ENCODE measurements at places on chromosomes 4 and X. TPM values are rescaled to one million over a fixed set of nuclear protein-coding genes. Genes with fewer than 3 reads are reported as not detected.
A peak's percentile ranks its signal among the peaks of the same experiment; 100 is the strongest.

The XAGE1B gene
- polyA plus RNA-seq, result 0.14 TPM

DNA sequence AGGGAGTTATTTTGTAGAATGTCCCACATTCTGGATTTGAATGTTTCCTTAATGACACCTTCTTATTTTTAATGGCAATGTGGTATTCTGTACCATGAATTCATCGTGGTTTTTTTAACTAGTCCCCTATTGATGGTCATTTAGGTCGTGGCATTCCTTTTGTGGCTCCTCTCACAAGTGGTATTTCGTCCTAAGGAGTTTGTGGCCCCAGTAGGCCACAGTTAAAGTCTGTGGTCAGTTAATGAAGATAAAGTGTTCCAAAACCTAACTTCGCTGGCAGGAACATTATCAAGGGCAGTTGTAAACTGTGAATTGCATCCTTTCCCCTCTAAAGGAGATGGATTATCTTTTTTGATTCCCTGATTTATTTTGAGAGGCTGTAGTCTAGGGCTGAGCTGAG is 133.2 kb downstream of the TMEM164 start:
- DNase-seq, result no peak

DNA sequence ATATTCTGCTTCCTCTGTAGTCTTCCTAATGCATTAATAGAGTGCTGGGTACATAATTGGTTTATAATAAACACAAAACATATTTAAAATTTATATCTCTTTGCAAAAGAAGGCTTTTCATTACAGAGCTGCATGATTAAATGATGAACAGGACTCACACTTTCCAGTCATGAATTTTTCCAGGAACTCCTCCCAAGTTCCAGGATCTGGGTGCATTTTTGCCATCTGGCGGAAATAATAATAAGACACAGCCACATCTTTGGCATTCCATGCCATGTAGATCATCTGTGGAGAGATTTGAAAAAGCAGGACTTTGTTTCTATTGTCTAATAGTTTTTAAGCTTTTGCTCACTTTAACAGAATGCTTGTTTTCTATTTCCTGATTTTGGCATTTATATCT is 40.2 kb upstream of the SULT1B1 start:
- DNase-seq, result no peak

GRCh38 chr4:151004222-151004621 is 10.9 kb downstream of the LRBA start:
- DNase-seq, result no peak

The FAM114A1 gene
- polyA plus RNA-seq, result 7.3 TPM

DNA sequence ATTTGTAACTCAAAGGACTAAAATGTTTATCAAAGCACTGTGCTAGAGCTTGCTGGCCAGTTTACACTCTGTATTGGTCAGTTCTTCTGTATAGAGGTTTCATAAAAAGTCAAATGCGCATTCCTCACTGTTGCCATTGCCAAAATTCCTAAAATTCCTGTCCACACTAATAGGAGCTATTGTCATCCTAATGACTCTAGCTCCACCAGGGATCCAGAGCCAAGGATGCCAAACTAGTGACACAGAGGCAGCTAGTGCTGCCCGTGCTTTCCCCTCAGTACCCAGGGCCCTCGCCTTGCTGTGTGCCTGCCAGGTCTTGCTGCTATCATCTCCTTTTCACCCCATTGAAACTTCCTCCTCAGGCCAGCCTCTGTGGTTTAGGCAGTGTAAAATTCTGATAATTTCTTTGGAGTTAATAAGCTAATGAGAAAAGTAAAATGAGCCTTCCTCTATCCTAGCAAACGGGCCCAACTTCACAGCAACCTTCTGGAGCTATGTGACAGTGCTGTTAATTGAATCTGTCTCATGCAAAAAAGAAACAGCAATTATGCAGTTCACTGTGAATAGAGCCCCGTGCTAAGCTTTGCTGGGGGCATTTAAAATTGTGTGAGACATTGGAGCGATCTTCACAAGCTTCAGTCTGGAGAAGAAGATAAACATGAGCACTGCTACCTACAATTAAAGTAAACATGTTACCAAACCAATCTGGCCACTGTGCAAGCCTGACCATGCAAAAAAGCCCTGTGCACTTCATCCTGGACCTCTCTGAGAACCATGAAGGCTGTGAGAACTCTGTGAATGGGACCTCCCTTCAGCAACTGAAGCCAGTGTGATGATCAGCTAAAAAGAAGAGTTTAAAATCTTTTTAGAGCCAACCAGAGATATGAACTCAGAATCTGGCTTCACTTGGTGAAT is 43.1 kb upstream of the FGF2 start:
- DNase-seq, result no peak

The PWWP3B gene
- polyA plus RNA-seq, result 0.07 TPM

DNA sequence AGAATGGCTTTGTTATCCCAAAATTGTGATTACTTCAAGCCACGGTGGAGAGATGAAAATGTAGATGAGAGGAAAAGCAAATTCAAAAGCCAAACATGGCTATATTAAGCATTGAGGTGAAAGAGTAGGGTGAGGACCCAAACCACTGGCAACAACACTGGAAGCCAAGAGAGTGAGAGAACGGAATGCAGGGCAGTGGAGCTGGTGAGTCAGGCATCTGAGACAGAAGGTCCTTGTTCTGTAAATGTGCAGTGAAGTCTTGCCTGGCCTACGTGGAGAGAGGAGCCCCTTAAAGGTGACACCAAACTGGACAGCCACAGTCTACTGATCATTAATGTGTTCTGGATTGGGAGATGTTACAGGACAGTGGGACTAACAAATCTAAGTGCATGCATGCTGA is 22.8 kb upstream of the SEC24B start:
- DNase-seq, result no peak

The MAGEA11 gene
- 0.50 TPM for polyA plus RNA-seq

DNA sequence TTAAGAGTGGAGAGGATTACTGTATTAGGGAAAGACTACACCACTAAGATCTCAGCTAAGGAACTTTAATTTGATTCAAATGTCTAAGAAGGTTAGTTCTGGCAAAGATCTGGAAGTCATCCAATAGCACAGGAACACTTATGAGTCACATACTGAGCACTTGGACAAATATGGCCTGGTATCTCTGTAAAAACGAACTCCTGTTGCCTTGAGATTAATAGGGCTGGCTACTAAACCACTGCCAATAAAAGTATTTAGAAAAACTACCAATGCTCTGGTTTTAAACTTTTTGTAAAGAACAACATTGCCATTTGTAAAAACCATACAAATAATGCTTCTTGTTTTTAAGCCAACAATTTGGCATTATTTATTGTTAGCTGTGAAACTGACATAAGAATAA is 70.5 kb downstream of the SEC24D start:
- no peak for DNase-seq

The NAA11 gene
- polyA plus RNA-seq, result 0.02 TPM

DNA sequence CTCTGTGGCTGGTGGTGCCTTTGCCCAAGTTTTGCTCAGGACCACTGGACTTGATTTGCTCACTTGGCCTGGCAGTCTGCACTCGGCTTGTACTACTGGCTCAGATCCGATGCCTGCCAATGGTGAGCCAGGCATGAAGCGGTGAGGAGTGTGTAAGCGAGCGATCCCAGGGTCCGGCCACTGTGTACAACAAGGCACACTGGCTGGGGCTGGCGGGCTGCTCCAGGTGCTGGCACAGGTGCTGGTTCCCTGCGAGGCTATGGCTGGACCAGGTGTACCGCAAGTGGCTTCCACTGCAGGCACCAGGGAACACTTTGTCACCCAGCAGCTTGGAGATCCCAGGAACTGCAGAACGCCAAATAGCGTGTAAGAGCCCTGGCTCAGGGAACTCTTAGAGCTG is 329.7 kb downstream of the CCSER1 start:
- DNase-seq, result no peak

DNA sequence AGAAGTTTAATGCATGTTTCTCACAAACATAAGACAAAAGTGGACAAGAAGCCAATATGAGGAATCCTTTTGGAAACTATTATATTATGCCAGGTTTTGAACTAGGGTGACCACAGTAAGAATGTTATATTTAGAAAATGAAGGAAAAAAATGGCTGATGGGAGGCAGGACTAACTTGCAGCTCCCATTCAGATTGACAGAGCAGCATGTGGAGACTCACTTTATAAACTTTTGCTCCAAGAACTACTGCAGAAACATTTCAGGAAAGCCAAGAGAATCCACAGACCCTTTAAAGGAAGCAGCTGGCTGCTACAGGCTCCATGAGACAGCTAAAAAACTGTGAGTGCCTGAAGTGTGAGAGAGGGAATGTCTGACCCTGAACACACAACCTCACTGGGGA is 738.6 kb upstream of the GRIA3 start:
- DNase-seq, result no peak

GRCh38 chr4:82467471-82467870 is 37.1 kb downstream of the ENOPH1 start:
- DNase-seq, result no peak

The FRAS1 gene
- 1.0 TPM for polyA plus RNA-seq

The PDE6B gene
- polyA plus RNA-seq, result 7.7 TPM

GRCh38 chr4:122710434-122711308 is 21.8 kb upstream of the BBS12 start:
- DNase-seq, result no peak

- DNase-seq, result no peak
Observed at GRCh38 chr4:85778632-85779131, 303.7 kb downstream of the ARHGAP24 start.

The PPEF2 gene
- polyA plus RNA-seq, result 0.07 TPM

The CCNA2 gene
- 8.8 TPM for polyA plus RNA-seq

The GRIA3 gene
- 1.2 TPM for polyA plus RNA-seq

GRCh38 chr4:140095694-140096482 is 58.1 kb downstream of the MAML3 start:
- peak; percentile 42 for DNase-seq

DNA sequence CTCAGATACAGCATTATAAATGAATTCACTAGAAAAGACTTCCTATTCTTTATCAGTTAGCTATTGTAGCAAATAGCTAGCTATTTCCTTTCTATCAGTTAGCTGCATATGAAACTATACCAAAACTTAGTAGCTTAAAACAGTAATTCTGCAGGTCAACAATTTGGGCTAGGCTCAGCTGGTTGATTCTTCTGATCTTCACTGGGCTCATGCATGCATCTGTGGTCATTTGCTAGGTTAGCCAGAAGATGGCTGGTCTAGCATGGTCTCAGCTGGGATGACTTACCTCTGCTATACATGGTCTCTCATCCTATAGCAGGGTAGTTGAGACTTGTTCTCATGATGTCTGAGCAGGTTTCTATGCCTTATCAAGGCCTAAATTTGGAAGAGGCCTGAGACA is 147.4 kb downstream of the CENPC start:
- no peak for DNase-seq

- DNase-seq, result no peak
Observed at GRCh38 chrX:44903830-44904530, 31.0 kb downstream of the KDM6A start.

GRCh38 chrX:49111791-49112190 is 11.7 kb downstream of the GPKOW start:
- no peak for DNase-seq

The AFM gene
- polyA plus RNA-seq, result 0.02 TPM

- DNase-seq, result no peak
Observed at GRCh38 chr4:90122355-90122748, 4.8 kb upstream of the CCSER1 start.
